Cortex of kidney (tissue), 1 donor: ENCODE measurements at places on chromosomes 12 and 14.

DNA sequence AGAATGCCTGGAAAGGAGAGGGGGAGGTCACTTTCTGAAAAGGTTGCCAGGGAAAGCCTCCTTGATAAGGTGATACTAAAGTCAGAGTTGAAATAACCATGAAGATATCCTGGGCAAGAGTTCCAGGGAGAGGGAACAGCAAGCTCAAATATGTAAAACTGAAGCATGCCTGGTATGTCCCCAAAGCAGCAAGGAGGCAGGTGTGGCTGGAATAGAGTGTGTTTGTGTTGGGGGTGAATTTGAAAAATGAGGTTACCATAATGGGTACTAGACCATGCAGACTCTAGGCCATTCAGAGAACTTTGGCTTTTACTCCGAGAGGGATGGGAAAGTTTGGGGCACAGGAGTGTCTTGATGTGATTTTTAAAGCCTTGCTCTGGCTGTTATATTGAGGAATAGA is 66.7 kb upstream of the PTCSC3 start:
- DNase-seq = no peak

DNA sequence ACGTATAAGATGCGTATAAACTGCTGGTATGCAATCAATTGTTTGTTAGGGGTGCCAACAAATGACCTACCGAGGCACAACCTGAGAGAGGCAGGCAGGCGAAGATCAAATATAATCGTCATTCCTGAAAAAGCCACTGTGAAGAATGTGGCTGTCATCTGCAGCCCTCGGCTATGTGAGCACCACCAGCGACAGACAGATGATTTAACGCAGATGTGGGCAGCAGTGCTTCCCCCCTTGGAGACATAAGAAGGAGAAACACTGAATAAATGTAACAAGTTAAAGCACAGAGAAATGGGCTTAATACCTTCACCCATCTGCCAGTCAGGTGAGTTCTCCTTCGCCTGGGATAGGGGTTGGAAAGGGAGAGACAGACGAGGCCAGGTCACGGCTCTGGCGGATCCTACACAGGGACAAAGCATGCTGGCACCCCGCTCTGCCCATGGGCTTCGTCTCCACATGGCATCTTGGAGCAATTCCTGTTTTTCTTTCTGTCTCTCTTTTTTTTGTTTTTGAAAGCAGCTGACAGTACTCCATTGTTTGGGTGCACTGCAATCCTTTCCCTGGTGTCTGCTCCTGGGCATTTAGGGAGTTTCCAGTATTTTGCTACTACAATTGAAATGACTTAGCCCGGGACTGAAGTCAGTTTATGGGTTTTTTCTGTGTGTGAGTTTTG is 28.1 kb downstream of the TNFAIP2 start:
- no peak for DNase-seq

DNA sequence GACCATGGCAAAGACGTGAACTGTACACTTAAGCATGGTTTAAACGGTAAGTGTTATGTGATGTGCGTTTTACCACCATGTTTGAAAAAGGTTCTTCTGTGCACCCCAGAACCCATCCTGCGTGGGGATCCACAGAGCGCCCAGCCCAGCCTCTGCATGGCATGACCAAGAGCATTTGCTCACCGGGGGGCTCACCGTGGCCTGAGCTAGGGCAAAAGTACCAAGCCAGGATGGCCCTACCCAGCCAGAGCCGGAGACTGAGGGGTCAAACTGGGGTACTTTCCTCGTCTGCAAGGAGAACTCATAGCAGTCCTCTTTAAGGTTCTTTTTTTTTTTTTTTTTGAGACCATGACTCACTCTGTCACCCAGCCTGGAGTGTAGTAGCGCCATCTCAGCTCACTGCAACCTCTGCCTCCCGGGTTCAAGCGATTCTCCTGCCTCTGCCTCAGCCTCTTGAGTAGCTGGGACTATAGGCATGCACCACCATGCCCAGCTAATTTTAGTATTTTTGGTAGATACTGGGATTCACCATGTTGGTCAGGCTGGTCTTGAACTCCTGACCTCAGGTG is 16.4 kb upstream of the ANKRD9 start:
- no peak for DNase-seq

DNA sequence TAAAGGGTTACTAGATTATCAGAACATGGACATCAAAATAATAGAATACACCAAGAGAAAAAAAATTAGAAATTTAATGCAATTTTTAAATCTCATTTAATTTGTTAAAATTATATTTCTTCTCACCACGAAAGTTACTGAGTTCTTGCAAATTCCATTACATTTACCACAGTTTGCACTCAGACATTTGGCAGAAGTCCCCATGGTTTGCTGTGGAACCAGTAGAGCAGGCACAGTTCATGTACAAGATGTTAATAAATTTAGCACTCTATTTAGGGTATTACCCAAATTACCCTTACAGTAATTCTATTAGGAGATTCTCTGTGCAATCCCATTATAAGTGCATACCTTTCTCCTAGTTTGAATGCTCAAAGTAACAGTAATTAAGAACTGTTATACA is 9.7 kb downstream of the SCN8A start:
- DNase-seq = no peak

DNA sequence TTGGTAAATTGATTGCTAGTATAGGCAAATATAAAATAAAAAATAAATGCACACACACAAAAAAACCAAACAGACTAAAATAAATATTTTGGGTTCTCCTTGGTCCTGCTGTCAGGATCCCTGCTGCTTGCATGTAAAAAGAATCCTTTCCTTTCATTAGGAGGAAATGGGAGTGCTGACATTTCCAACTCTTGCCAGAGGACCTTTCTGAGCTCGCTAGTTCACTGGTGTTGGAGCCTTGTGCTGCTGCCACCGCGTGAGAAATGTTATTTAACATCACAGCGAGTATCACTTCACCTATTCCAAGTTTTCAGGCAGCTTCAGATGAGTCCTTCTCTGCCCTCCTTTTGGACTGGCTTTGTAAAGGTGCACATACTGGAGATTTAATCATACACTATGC is 358.9 kb downstream of the NPAS3 start:
- DNase-seq = no peak

DNA sequence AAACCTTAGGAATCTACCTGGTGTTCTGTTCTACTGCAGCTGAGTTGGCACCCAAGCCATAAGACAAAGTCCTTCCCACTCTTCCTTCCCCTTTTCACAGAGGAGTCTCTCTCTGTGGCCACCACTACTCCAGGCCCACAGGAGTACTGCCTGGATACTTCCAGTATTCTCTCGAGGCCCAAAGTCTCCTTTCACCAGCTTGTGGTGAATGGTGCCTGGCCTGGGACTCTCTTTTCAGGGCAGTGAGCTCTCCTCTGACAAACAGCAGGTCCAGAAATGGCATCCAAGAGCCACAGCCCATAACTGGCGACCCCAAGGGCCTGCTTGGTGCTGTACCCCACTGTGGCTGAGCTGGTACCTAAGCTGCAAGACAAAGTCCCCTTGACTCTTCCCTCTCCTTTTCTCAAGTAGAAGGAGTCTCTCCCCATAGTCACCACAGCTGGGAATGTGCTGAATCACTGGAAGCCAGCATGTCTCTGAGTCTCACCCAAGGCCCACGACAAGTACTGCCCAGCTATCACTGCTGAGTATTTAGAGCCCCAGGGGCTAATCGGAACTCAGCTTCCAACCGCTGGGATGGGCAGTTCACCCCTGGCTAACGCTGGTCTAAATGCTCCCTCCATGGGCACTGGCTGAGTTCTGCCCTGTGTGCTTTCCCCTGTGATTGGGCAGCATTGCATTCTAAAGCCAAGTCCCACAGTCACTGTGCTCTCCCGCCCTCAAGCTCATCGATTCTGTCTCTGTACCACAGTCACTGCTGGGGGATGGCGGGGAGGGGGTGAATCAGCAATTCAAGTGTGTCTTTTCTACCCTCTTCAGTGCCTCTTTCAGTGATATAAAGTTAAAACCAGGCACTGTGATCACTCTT is 6.1 kb downstream of the A2ML1 start:
- no peak for DNase-seq

DNA sequence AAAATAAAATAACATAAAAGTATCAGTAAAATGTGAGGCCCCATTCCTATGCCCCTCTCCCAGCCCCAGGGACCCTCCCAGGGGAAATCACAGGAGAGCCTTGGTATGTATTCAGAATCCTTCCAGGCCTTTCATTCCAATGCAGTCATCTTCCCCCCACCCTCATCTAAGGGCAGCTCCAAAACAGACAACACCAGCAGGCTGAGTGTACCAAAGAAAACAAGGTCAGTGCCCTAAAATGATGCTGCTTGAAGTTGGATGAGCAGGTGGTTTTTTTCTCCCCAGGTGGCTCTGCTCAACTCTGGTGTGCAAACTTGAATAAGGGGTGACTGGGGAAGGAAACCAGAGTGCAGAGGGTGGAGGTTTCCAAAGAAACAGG is 56.2 kb downstream of the TSPAN9 start:
- DNase-seq = no peak

- DNase-seq = no peak
Observed at GRCh38 chr12:114679452-114679875, 4.5 kb downstream of the TBX3 start.

- no peak for DNase-seq
Observed at GRCh38 chr14:84029720-84030119, 1500.2 kb upstream of the FLRT2 start.

- DNase-seq = no peak
Observed at GRCh38 chr14:36496346-36496745, 23.7 kb downstream of the NKX2-1 start.

GRCh38 chr12:7608184-7608911 is 57.4 kb downstream of the APOBEC1 start:
- DNase-seq = no peak

DNA sequence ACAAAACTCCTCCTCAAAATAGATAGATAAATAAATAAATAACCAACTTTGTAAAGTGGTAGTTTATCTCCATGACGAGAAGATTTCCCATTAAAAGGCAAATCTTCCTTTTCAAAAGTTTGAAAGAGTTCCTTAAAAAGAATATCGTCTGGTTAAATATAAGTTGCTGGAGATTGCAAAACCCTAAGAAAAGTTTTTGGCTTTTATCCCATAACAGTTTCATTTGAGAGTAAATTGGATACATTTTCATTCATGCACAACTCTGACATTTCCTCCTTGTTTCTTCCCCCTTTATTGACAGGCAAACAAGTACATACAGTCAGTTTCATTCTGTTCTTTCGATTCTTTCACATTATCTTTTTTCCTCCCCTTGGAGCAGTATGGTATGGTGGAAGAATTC is 45.4 kb upstream of the BTG1 start:
- no peak for DNase-seq

DNA sequence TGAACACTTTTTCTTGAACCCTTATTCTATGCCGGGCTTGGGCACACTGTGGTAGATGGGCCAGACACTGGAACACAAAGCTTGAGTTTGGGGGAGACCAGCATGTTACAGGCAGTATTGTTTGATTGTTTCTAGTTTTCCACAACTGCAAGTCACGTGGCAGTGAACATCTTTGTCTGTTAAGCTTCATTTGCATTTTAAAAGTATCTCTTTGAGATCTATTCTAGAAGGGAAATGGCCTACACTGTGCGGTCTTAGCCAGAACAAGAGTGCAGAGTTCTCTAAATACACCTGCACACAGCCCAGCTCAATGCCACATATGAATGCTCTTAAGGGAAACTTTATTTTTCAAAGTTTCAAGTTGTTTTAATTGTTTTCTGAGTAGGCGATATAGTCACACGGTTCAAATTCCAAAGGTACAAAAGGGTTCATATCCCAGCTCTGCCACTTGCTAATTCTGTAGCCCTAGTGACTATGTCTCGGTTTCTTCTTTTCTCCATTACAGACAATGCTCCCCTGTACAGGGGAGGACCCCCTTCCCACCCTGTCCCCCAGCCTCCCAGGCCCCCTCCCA is 24.9 kb downstream of the RIN3 start:
- no peak for DNase-seq

- no peak for DNase-seq
Observed at GRCh38 chr14:63345826-63346225, 27.1 kb upstream of the GPHB5 start.

DNA sequence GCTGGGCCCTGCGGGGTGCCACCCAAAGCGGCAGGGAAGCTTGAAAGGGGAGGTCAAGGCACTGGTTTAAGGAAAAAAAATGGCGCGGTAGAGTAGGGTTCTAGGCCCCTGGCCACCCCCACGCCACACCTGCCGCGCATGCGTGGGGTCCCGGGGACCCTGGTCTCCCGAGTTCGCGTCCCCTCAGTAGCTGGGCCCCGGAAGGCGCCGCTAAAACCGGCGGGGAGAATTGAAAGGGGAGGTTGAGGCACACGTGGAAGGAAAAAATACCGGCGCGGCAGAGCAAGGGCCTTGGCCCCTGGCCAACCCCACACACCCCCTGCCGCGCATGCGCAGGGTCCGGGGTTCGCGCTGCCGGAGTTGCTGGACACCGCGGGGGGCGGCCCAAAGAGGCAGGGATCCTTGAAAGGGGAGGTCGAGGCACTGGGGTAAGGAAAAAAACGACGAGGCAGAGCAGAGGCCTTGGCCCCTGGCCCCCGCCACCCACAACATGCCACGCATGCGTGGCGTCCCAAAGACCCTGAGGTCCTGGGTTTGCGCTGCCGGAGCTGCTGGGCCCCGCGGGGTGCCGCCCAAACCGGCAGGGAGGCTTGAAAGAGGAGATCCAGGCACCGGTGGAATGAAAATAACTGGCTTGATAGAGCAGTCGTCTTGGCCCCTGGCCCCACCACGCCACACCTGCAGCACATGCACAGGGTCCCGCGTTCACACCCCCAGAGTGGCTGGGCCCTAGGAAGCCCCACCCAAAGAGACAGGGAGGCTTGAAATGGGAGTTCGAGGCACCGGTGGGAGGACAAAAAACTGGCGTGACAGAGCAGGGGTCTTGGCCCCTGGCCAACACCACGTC is 314.5 kb downstream of the ALG10 start:
- DNase-seq = no peak

DNA sequence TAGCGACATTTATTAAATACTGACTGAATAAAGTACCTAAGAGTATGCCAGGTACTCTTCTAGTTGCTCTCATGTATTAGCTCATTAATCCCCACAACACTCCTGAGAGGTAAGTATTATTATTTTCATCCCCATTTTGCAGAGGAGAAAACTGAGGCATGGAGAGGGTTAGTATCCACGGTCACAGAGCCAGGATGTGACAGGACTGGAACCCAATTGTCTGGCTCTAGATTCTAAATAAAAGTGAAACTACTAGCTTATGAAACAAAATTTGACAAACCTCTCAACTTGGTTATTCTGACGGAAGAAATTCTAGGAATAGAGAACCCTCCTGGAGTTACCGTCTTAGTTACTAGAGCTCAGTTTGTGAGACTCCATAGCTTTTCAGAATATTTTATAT is 112.2 kb downstream of the CHST11 start:
- no peak for DNase-seq

GRCh38 chr12:50803230-50803875 is 39.4 kb upstream of the TMPRSS12 start:
- no peak for DNase-seq

GRCh38 chr14:89667983-89668382 is 250.9 kb upstream of the FOXN3 start:
- no peak for DNase-seq

GRCh38 chr12:65685514-65685913 is 138.8 kb upstream of the HMGA2 start:
- no peak for DNase-seq

GRCh38 chr12:89211456-89211855 is 140.8 kb downstream of the DUSP6 start:
- DNase-seq = no peak

GRCh38 chr14:64745511-64746091 is 41.4 kb downstream of the PLEKHG3 start:
- DNase-seq = no peak

- no peak for DNase-seq
Observed at GRCh38 chr12:64729909-64730587, 29.2 kb downstream of the GNS start.
